ENCODE measurements at places on chromosomes 12 and 14.
A peak's percentile ranks its signal among the peaks of the same experiment; 100 is the strongest.

- DNase-seq, result no peak
These were observed 56.2 kb downstream of the APOBEC1 start for GRCh38 chr12:7609495-7609894.

- no peak for DNase-seq
These were observed 971.3 kb upstream of the TMEM132C start for GRCh38 chr12:127295630-127296029.

GRCh38 chr12:106634206-106634605 is 51.4 kb downstream of the RFX4 start:
- no peak for DNase-seq

DNA sequence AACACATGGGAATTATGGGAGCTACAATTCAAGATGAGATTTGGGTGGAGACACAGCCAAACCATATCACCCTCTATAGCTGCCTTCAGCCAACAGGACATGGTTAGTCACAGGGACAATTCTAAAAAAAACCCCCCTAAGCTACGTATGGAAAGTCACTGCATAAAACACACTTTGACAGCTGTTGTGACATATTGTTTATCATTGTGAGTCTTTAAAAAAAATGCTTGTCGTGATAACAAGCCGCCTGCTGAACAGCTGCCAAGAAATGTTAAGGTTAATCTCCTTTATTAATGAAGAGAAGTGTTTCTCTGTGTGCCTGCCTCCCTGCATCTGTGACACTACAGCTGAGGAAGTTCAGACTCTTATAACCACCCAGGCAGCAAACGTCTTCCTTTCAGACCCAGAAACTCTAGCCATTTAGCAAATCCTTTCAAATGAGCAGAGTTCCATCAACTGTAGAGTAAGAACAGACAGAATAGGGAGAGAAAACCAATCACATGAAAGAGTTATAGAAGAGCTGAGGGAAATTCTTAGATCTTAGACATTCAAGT is 1459.6 kb upstream of the TMEM132C start:
- peak; percentile 50 for DNase-seq

DNA sequence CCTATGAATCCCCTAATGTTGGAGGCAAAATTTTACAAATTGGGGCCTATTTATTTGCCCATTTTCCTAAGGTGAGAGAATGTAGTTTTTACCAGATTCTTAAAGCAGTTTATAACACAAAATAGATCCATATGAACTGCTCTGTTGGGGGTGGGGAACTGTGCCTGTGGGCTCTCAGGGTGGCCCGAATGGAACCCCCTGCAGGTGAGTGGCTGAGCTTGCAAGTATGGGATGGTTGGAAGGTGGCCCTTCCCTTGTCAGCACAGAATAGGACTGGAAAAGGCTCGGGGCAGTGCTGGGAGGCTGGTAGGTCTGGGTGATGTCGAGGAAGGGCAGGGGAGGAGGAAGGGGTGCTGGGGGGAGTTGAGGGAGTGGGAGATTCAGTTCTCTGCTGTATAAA is 4.9 kb downstream of the VSX2 start:
- no peak for DNase-seq

DNA sequence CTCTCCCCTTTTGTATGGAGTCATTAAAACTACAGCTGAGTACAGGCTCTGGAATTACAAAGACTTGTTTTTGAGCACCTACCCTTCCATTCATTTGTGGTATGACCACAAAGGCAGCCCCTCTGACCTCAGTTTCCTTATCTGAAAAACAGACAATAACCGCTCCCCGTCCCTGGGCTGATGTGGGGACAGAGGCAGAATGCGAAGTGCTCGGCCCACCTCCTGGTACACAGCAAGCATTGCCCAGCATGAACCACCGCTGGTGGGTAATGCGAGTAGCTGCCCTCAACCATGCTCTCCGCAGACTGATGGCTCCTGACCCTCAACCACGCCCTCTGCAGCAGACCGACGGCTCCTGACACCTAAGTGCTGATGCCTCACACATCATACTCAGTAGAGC is 22.4 kb downstream of the P2RX2 start:
- DNase-seq, result no peak

GRCh38 chr12:67456431-67456901 is 187.3 kb downstream of the CAND1 start:
- peak; percentile 81 for DNase-seq

DNA sequence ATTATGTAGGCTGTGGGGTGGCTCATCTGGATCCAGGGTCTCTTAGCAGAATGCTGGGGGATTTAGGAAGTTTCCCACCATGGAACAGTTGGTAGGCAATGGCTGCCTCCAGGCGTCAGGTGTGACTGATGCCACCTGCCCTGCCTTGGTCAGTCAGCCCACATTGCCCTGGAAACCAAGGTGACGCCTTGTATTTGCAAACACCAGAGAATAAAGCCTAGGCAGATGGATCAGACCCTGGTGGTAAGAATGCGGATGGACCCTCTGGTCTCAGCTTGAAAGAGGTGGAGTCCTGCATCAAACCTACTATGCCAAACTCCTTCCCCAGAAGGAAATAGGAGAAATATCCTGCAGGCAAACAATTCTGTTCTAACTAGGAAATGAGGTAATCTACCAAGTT is 38.2 kb downstream of the NCKAP5L start:
- DNase-seq, result no peak

DNA sequence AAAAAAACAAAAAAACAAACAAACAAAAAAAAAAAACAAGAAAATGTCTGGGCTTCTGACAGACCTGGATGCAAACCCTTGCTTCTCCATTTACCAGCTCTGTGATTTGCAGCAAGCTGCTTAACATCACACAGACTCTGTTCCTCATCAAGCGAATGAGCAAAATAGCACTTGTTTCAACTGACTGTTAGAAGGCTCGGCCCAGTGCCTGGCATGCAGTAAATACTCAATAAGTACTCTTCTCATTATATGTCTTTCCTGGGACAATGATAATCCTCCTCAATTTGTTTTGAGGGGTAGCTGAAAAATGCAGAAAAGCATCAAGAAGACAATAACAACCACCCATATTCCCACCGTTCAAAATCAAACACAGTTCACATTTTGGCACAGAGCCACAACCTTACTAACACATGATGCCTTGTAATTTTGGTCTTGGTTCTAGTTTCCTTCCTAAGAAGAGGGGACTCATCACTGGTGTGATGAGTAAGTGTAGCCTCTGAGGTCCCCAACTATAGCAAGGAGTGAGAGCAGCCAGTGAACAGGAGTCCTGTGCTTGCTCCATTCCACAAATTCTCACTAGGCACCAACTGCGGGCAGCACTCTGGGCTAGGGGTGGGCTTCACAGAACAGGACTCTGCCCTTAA is 60.4 kb downstream of the TTC7B start:
- no peak for DNase-seq

DNA sequence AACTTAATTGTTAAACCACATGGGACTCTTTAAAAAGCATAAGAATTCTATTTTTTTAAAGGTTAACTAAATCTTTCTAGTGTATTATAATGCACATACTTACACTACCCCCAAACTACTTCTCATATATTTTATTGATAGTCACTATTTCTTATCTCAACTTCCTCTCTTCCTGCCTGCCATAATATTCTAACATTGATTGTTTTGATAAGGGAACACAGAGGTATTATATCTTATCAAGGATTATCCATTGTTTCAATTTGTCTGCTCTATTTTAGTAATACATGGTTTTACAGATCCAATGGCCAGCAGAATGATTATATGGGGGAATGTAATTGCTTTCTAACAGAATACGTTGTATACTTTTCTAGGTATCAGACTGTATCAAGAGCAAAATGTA is 98.9 kb downstream of the EPS8 start:
- no peak for DNase-seq

All from eye (tissue), 1 donor.